H1 (cell line): ENCODE measurements at places on chromosomes 3 and 15. TPM values are rescaled to one million over a fixed set of nuclear protein-coding genes. Genes with fewer than 3 reads are reported as not detected.

- no peak for DNase-seq
- no peak overlapping the region for H3K27ac ChIP-seq
- peaks cover 3% of the 10 kb centered on the region for H3K4me1 ChIP-seq
- H3K27me3 ChIP-seq = no peaks in the 10 kb centered on the region
Measured at GRCh38 chr15:41259546-41260189, 28.6 kb downstream of the CHP1 start.

DNA sequence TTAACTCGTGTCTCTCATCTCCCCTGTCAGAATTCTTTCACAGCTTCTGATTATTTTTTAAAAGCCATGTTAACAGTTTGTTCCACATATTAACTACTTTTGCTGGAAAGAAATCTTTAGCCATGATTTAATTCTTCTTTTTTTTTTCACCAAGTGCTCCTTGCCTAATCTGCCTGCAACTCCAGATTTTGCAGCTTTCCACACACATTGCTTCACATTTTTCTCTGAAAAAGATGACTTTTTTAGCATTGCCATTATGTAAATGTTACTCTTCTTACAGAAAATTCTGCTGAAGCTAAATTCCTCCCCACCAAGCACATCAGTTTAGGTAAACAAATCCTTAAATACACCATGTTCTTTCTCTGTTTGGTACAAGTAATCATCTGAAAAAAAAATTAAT, 23.4 kb upstream of the PPARG start:
- no peak overlapping the region for H3K27ac ChIP-seq
- H3K27me3 ChIP-seq = no peaks in the 10 kb centered on the region
- no peaks in the 10 kb centered on the region for H3K4me1 ChIP-seq
- no peaks in the 10 kb centered on the region for H3K36me3 ChIP-seq
- DNase-seq = no peak
- no peak overlapping the region for H3K4me3 ChIP-seq

TLR9 gene
- total RNA-seq = not detected in 2 replicates

C3orf85 gene
- not detected in 2 replicates for total RNA-seq

DNA sequence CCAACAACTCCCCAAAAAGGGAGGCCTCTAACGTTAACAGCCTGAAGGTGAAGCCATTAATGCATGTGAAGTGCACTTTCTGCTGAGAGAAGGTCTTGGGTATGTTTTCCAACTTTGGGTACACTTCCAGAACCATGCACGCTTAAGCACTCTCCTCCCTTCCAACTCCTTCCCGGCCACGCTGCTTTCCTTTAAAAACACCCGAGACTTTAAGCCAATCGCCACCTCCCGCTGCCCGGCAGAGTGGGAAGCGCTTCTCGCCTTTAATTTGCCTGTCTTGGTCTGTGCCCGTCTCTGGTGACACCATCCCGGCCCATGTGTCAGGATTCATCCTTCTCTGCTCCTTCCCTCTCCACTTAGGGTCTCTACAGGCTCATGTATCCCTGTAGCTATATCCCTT, 35.3 kb downstream of the ITGB5 start:
- H3K27ac ChIP-seq = no peak overlapping the region
- peaks cover 8% of the 10 kb centered on the region for H3K36me3 ChIP-seq

- H3K27me3 ChIP-seq = no peaks in the 10 kb centered on the region
- peaks cover 2% of the 10 kb centered on the region; the same call in 1 of the 2 replicates for H3K4me1 ChIP-seq
- H3K4me3 ChIP-seq = no peak overlapping the region
- H3K27ac ChIP-seq = no peak overlapping the region
- no peak for DNase-seq
Measured at GRCh38 chr15:81221449-81221848, 24.8 kb downstream of the IL16 start.

GOLGA8G gene
- not detected in 2 replicates for total RNA-seq

DNA sequence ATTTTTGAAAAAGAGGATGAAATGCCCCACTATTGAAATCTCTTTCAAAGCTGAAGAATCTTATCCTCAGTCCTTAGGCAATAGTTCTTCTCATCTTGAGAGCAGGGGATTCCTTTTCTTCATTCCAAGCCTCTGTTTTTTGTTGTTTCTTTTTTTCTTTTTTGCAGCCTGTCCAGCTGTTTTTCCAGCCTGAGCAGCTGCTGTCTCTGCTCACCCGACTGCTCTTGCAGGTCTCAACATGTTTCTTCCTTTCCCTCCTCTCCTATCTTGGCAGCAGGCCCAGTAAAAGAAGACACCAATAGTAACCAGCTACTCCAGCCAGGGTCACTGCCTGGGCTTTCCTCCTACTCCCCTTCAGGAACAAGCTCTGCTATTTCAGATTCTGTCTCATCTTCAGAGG, 23.8 kb downstream of the MEX3B start:
- H3K27ac ChIP-seq = no peak overlapping the region
- no peaks in the 10 kb centered on the region for H3K36me3 ChIP-seq
- no peak for DNase-seq
- no peaks in the 10 kb centered on the region for H3K27me3 ChIP-seq
- no peak overlapping the region for H3K4me3 ChIP-seq
- H3K4me1 ChIP-seq = no peaks in the 10 kb centered on the region

GRCh38 chr15:99895189-99895955, 162.1 kb upstream of the LYSMD4 start:
- no peaks in the 10 kb centered on the region for H3K36me3 ChIP-seq
- no peaks in the 10 kb centered on the region for H3K4me1 ChIP-seq
- H3K4me3 ChIP-seq = no peak overlapping the region
- no peak overlapping the region for H3K27ac ChIP-seq
- DNase-seq = no peak
- H3K27me3 ChIP-seq = no peaks in the 10 kb centered on the region

- no peak overlapping the region for H3K27ac ChIP-seq
- no peaks in the 10 kb centered on the region for H3K27me3 ChIP-seq
- H3K36me3 ChIP-seq = no peaks in the 10 kb centered on the region
- H3K4me3 ChIP-seq = no peak overlapping the region
Measured at GRCh38 chr3:16338999-16339398, 74.0 kb downstream of the OXNAD1 start.

GRCh38 chr3:77780278-77780996, 740.5 kb downstream of the ROBO2 start:
- DNase-seq = no peak
- no peaks in the 10 kb centered on the region for H3K4me1 ChIP-seq
- H3K27me3 ChIP-seq = no peaks in the 10 kb centered on the region
- no peak overlapping the region for H3K27ac ChIP-seq
- H3K4me3 ChIP-seq = no peak overlapping the region
